ENCODE measurements at places on chromosomes 16 and 17. TPM values are rescaled to one million over a fixed set of nuclear protein-coding genes. Genes with fewer than 3 reads are reported as not detected.

Gene RRAD
- not detected for polyA plus RNA-seq

Gene OR1D5
- polyA plus RNA-seq: not detected

Gene CSH2
- not detected for polyA plus RNA-seq

Gene SRL
- not detected for polyA plus RNA-seq

Gene CIBAR2
- polyA plus RNA-seq: not detected

Gene KRT33A
- not detected for polyA plus RNA-seq

Gene KRT27
- not detected for polyA plus RNA-seq

Gene SPHK1
- polyA plus RNA-seq: not detected

Gene WFDC1
- polyA plus RNA-seq: not detected

Gene HBZ
- not detected for polyA plus RNA-seq

Gene CHST4
- polyA plus RNA-seq: not detected

Gene SRCIN1
- not detected for polyA plus RNA-seq

Gene RPS6KB1
- polyA plus RNA-seq: 23.5 TPM

Gene CD79B
- 1,452 TPM for polyA plus RNA-seq

Gene KCNG4
- polyA plus RNA-seq: not detected

Gene KRTAP1-5
- polyA plus RNA-seq: not detected

Gene SLC22A31
- polyA plus RNA-seq: not detected

Gene OR2C1
- not detected for polyA plus RNA-seq

Gene ZG16B
- not detected for polyA plus RNA-seq

Gene SLX4
- 1.4 TPM for polyA plus RNA-seq

Gene EVI2A
- 30.2 TPM for polyA plus RNA-seq

Gene HYDIN
- not detected for polyA plus RNA-seq

Gene CHP2
- polyA plus RNA-seq: not detected

Gene KRTAP16-1
- polyA plus RNA-seq: not detected

Gene CD300H
- polyA plus RNA-seq: 0.61 TPM

Gene DNAH3
- not detected for polyA plus RNA-seq

Gene NHLRC4
- 4.5 TPM for polyA plus RNA-seq

Gene GALR2
- 0.21 TPM for polyA plus RNA-seq

Gene GHDC
- polyA plus RNA-seq: 24.3 TPM

Gene WNK4
- polyA plus RNA-seq: not detected

Gene SLC38A8
- polyA plus RNA-seq: not detected

Gene CFAP52
- not detected for polyA plus RNA-seq

Gene GSE1
- polyA plus RNA-seq: 7.3 TPM

Gene GOSR2
- 49.2 TPM for polyA plus RNA-seq

Gene EFNB3
- not detected for polyA plus RNA-seq

Gene CDRT15
- polyA plus RNA-seq: not detected

Gene CACNG5
- polyA plus RNA-seq: not detected

Gene TNFRSF17
- polyA plus RNA-seq: 83.0 TPM

Gene COIL
- polyA plus RNA-seq: 18.5 TPM

Gene ASGR1
- polyA plus RNA-seq: 0.50 TPM

Gene ZDHHC1
- 0.33 TPM for polyA plus RNA-seq

Gene NT5C3B
- 50.1 TPM for polyA plus RNA-seq

Gene MYL4
- not detected for polyA plus RNA-seq

Gene C1QL1
- not detected for polyA plus RNA-seq

Gene GP1BA
- polyA plus RNA-seq: 0.26 TPM

Gene TMEM107
- 35.2 TPM for polyA plus RNA-seq

Gene KRTAP3-1
- polyA plus RNA-seq: not detected

Gene NGFR
- polyA plus RNA-seq: not detected

Gene BRIP1
- 2.7 TPM for polyA plus RNA-seq

Gene NLRC5
- 134 TPM for polyA plus RNA-seq
